ENCODE measurements at places on chromosomes 1 and 21.

GRCh38 chr1:46114925-46115603, 17.4 kb downstream of the PIK3R3 start:
- no peak overlapping the region for H3K27ac ChIP-seq
- H3K27me3 ChIP-seq, result no peaks in the 10 kb centered on the region
- DNase-seq, result no peak
- no peak overlapping the region for H3K4me3 ChIP-seq
- H3K36me3 ChIP-seq, result no peaks in the 10 kb centered on the region

GRCh38 chr1:116127123-116127847, 16.1 kb downstream of the MAB21L3 start:
- H3K27ac ChIP-seq, result no peak overlapping the region
- no peaks in the 10 kb centered on the region for H3K4me1 ChIP-seq
- H3K27me3 ChIP-seq, result no peaks in the 10 kb centered on the region
- no peak for DNase-seq
- no peaks in the 10 kb centered on the region for H3K36me3 ChIP-seq

DNA sequence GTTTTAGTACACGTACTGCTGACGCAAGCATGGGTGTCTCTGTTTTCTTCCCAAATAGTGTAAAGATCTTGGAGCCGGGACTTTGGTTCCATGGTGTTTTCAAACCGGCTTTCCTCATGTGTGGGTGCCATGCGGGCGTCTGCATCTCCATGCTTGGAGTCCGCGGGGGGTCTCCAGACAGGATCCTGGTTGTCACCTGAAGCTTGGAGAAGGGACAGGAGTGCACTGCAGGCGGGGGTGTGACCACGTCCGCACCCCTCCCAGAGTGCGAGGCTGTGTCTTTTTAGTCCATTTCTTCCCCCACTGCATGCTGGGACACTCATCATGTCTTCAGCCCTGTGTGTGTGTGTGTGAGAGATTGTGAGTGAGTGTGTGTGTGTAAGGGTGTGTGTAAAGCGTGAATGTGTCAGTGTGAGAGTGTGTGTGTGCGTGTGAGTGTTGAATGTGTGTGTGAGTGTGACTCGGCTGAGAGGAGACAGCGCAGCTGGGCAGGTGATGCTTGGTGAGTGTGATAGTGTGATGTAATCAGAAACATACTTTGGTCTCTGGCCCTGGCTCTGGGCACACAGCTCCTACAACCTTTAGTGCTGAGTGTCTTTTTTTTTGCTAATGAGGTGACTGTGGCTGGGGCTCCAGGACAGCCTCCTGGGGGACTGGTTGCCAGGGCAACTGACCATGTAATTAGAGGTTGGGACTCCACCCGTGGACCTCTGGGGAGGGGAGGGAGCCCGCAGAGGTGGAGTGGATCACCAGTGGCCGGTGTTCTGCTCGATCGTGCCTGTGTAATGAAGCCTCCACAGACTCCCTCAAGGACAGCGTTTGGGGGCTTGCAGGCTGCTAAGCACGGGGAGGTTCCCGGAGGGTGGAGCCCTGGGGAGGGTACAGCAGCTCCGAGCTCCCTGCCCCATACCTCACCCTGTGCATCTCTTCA, 55.1 kb downstream of the AGPAT3 start:
- no peak overlapping the region for H3K4me3 ChIP-seq
- peaks cover 35% of the 10 kb centered on the region for H3K4me1 ChIP-seq
- no peak for DNase-seq

- H3K36me3 ChIP-seq, result no peaks in the 10 kb centered on the region
- H3K4me3 ChIP-seq, result no peak overlapping the region
- no peaks in the 10 kb centered on the region for H3K4me1 ChIP-seq
- DNase-seq, result no peak
- peaks cover 22% of the 10 kb centered on the region for H3K27me3 ChIP-seq
Observed at GRCh38 chr1:151852733-151853132, 779 bp downstream of the THEM5 start.

DNA sequence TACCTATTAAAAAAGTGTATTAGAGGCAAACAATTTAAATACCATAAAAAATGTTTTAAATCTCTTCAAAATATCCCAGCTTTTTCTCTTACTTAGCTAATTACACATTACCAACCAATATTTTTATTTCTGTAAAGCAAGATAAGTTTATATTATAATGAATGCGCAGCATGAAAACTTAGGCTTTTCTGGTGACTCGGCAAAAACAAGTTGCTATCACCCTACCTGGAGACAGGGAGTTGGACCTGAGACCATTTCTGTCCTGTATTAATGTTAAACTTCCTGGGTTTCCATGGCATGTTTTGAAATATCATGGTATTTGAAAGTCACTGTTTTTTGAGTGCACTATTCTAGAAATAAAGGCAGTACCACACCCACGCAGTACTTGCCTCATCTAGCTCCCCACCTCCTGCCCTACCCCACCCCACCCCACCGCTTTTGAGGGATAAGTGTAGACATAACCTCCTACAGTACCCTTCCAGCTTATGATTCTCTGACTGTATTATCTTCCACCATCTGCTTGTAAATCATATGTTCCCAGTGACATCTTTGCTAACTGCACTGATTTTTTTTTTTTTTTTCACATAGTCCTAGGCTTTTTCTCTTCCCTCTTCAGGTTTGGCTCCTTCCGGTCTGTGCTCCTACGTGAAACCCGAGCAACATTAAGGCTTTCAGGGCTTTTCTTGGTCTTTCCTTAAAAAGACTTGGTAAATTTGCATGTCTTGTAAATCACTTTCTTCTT, 77.5 kb downstream of the PHTF1 start:
- no peak for DNase-seq
- H3K4me3 ChIP-seq, result no peak overlapping the region

DNA sequence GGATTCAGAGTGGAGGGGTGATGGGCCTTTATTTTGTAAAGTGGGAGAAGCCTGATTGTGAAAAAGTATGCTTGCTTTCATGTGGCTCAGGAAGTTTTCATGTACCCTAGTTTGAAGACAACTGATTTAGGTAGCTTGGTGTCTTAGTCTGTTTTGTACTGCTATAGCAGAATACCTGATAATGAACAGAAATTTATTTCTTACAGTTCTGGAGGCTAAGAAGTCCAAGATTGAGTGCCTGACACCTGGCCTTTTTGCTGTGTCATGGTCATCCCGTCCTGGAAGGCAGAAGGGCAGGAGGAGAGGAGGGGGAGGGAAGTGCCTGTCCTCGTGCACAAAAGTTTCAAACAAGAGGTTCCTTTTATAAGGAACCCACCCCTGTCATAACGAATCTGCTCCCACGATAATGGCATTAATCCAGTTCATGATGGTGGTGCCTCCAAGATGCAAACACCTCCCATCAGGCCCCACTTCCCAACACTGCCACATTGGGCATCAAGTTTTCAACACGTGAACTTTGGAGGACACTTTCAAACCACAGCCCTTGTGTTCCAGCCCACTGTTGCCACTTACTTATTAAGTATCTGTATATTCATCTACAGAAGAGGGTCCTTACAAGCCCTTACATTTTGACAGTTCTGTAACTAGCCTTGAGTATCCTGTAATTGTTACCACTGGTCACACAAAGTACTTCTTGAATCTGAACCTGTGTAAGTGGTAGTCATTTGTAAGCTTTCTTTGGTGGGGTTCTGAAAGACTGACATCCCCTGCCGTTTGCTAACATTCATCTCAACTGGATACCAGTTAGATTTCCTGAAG, 9.5 kb downstream of the UCK2 start:
- no peaks in the 10 kb centered on the region for H3K27me3 ChIP-seq
- H3K4me3 ChIP-seq, result no peak overlapping the region
- H3K27ac ChIP-seq, result no peak overlapping the region

- no peaks in the 10 kb centered on the region for H3K36me3 ChIP-seq
- no peaks in the 10 kb centered on the region for H3K4me1 ChIP-seq
- no peaks in the 10 kb centered on the region for H3K27me3 ChIP-seq
- no peak for DNase-seq
Observed at GRCh38 chr1:65997693-65998092, 205.0 kb downstream of the PDE4B start.

GRCh38 chr1:11458811-11459275, 20.1 kb upstream of the DISP3 start:
- H3K4me3 ChIP-seq, result no peak overlapping the region
- H3K27ac ChIP-seq, result no peak overlapping the region
- DNase-seq, result no peak
- H3K27me3 ChIP-seq, result no peaks in the 10 kb centered on the region
- H3K4me1 ChIP-seq, result no peaks in the 10 kb centered on the region

DNA sequence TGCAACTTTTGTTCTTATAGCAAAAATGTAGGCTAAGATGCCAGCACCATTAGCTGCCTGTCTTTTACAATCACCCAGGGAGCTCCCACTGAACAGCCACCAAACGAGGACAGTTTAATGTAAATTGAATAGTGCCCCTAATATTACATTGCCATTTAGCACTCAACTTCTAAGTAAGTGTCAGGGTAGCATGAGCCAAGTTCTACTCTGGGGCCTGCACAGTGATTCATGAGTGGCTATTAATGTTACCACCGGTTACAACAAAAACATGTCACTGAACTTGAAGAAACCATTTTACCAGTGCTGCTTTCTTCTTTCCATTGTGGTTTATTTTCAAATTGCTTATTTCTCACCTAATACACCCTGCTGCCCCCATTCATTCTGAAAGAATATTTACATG, 295.6 kb upstream of the RRP15 start:
- no peaks in the 10 kb centered on the region for H3K36me3 ChIP-seq
- H3K27me3 ChIP-seq, result no peaks in the 10 kb centered on the region
- DNase-seq, result no peak
- no peak overlapping the region for H3K27ac ChIP-seq
- no peak overlapping the region for H3K4me3 ChIP-seq

All from sigmoid colon (tissue), 7 donors.